ENCODE measurements at places on chromosomes 16 and 17. TPM values are rescaled to one million over a fixed set of nuclear protein-coding genes. Genes with fewer than 3 reads are reported as not detected.

TMC5 gene
- 74.7 TPM for total RNA-seq

JPH3 gene
- total RNA-seq = not detected

MYOCD gene
- total RNA-seq = 2.0 TPM

KCTD19 gene
- total RNA-seq = not detected

ANKRD11 gene
- total RNA-seq = 92.4 TPM

ABCA9 gene
- 7.7 TPM for total RNA-seq

MED1 gene
- 23.3 TPM for total RNA-seq

NFATC3 gene
- 69.8 TPM for total RNA-seq

EVPL gene
- total RNA-seq = 54.0 TPM

MPDU1 gene
- 121 TPM for total RNA-seq

PROCA1 gene
- 3.0 TPM for total RNA-seq

PPM1E gene
- 0.34 TPM for total RNA-seq

ACSF3 gene
- 97.4 TPM for total RNA-seq

CCDC40 gene
- 38.2 TPM for total RNA-seq

DNAH17 gene
- total RNA-seq = 4.6 TPM

TLCD1 gene
- 25.8 TPM for total RNA-seq

SULT1A4 gene
- 19.6 TPM for total RNA-seq

CCR7 gene
- not detected for total RNA-seq

ASPSCR1 gene
- 53.0 TPM for total RNA-seq

LRRC75A gene
- 2.9 TPM for total RNA-seq

TSPOAP1 gene
- total RNA-seq = 14.0 TPM

LSM12 gene
- total RNA-seq = 34.3 TPM

AATK gene
- 123 TPM for total RNA-seq

APOBR gene
- 17.9 TPM for total RNA-seq

HOXB1 gene
- not detected for total RNA-seq

ZFP90 gene
- 21.6 TPM for total RNA-seq

PDE6G gene
- not detected for total RNA-seq

ACAP1 gene
- total RNA-seq = 35.1 TPM

PLEKHM1 gene
- 125 TPM for total RNA-seq

ERAL1 gene
- 26.6 TPM for total RNA-seq

GNGT2 gene
- total RNA-seq = 2.9 TPM

SLC6A2 gene
- not detected for total RNA-seq

DNAH2 gene
- 0.66 TPM for total RNA-seq

NOTUM gene
- total RNA-seq = 0.89 TPM

KNOP1 gene
- total RNA-seq = 9.9 TPM

SPNS3 gene
- 0.91 TPM for total RNA-seq

TEKT3 gene
- 0.64 TPM for total RNA-seq

ABCC11 gene
- not detected for total RNA-seq

BRIP1 gene
- total RNA-seq = 0.55 TPM

PRSS33 gene
- not detected for total RNA-seq

LUC7L gene
- 60.1 TPM for total RNA-seq

ITGAX gene
- total RNA-seq = 318 TPM

KRTAP2-1 gene
- not detected for total RNA-seq

PIRT gene
- not detected for total RNA-seq

TTYH2 gene
- 4.9 TPM for total RNA-seq

HLF gene
- total RNA-seq = 28.3 TPM

ETV4 gene
- 2.8 TPM for total RNA-seq

C17orf75 gene
- 5.0 TPM for total RNA-seq

HSPB9 gene
- total RNA-seq = 0.15 TPM

NKD1 gene
- total RNA-seq = 9.9 TPM

NATD1 gene
- total RNA-seq = 32.5 TPM

EIF3CL gene
- 108 TPM for total RNA-seq

CCL8 gene
- not detected for total RNA-seq

KCNJ18 gene
- total RNA-seq = not detected

HES7 gene
- not detected for total RNA-seq

CDH11 gene
- 91.0 TPM for total RNA-seq

ADAM11 gene
- 0.20 TPM for total RNA-seq
